ENCODE measurements at places on chromosomes 3 and 15.

- no peak for DNase-seq
These were observed 1016.0 kb downstream of the MCTP2 start for GRCh38 chr15:95247071-95247984.

DNA sequence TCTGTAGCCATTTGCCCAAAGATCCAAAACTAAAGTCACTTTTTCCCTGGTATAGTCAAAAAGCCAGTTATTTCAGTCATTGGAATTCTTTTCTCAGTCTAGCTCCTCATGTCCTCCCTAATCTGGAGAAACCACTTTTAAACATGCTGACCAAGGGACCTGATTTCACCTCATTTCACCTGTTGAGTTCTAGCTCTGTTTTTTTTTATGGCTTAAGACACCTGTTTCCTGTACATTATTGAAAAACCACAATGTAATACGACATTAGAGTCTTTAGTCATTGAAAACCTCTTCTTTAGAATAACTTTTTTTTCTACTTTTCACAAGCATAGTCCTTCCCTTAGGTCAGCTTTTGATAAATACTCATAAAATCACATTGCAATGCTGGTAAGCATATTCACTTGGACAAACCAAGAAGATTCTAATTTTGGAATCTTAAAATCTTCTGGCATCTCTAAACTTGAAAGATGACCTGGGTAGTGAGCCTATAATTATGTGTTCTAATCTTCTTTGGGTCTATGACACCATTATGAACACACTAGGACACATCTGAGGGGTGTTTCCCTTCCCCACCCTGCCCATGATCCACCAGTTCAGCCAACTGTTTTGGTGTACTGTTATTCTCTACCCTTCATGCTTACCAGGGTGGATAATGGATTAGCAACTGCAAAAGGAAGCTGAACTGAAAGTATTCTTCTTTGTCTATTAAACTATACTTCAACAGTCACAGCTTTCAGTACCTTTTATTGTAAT is 103.5 kb upstream of the FXR1 start:
- DNase-seq = no peak

GRCh38 chr3:14433106-14433505 is 30.7 kb downstream of the SLC6A6 start:
- DNase-seq = no peak

DNA sequence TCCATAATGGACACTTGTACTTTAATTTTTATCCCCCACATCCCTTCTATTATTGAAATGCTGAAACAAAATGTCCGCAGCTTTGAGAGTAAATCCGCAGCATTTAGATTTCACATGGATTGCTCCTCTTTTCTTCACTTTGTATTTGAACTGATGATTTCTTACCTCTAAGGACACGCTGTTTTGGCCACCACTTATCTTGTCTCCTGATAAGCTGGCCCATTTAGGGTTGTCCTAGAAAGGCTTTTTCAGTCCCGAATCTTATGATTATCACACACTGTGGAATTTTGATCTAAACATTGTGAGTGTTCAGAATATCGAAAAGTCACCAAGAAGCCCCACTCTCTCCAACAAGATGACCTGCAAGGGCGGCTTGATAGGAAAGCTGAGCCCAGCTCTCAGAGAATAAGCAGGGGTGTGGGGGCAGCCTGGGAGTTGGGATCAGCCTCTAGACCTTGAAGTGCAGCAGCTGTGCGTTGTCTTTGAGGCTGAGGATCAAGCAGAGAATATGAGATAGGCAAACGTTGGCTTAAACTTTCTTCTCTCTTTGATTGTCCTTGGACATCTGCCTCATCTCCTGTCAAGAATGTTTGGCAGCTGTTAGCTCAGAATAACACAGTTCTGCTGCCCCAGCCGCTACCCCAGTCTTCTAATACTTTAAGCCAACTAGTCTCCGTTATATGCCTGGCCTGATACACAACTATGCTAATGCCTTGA is 399.7 kb upstream of the NR2F2 start:
- DNase-seq = no peak

- DNase-seq = no peak
These were observed 31.2 kb downstream of the ARPP21 start for GRCh38 chr3:35670408-35670965.

- no peak for DNase-seq
These were observed 4.7 kb upstream of the CLASP2 start for GRCh38 chr3:33722626-33723370.

- no peak for DNase-seq
These were observed 17.3 kb downstream of the MRPS11 start for GRCh38 chr15:88484682-88485331.

DNA sequence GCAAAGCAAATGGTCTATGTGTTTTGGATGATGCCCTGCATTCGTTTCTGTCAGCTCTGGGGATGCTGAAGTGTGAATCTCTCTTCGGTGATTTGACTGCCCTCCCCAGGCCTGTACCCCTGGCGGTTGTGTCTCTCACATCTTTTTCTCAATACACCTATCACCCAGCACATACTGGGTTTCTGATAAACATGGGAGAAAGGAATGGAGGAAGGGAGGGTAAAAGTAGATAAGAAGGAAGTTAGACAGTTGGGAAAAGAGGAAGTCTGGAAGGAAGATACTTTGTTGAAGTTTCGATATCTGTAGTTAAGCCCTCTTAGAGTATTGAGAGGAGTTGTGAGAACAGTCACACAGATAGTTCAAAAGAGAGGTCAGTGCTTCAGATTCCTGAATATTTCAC is 35.8 kb upstream of the LRTM1 start:
- DNase-seq = no peak

GRCh38 chr3:42336103-42336502 is 70.1 kb upstream of the CCK start:
- DNase-seq = no peak

GRCh38 chr3:66465034-66465433 is 35.8 kb downstream of the LRIG1 start:
- DNase-seq = no peak

DNA sequence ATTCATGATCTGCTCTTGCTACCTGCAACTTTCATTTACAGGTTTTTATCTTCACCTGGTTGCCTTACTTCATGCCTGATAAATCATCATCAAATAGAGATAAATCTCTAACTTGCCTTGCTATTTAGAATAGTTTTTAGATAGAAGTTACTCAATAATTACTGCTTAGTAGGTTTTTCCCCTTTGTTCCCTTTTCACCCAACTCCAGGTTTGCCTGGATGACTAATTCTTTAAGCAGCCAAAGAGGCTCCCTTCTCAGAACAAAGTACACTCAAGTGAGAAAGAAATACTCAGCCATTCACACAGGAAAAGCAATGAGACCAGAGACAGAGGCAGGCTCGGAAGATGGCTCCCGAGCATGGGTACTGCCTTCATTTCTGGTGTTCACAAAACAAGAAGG is 268.1 kb upstream of the CRBN start:
- no peak for DNase-seq

DNA sequence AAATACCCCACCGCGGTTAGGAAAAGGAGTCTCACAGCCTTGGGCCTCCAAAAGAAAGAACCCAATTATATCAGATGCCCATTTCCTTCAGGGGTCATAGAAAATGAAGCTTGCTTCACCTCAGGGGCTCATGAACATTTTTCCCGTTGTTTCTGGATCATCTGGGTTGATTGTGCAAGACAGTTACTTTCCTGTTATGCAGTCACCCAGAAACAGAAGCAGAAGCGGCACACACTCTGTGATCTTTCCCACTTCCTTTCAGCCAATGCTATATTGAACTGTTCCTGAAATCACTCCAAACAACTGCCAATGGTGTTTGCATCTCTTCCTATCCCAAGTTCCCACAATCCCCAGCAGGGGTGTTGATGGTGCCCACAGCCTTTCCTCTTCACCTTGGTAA is 295.6 kb upstream of the RASGRP1 start:
- DNase-seq = no peak

- no peak for DNase-seq
These were observed 104.2 kb upstream of the CLSTN2 start for GRCh38 chr3:139830817-139831216.

DNA sequence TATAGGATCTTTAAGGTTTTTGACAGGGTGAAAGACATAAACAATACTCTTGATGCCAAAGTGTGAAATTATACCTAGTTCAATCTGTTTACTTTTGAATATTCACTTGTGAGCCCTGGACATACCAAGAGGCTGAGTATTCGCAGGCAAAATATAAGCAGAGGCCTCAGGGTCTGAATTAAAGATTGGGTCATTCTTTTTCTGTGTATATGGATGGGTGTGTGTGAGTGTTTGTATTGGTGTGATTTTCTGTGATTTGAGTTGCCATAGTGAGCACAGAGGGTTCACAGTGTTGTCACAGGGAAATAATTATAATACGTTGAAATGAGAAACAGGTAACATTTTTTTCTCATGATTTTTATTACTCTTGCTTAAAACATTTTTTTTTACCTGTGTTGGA is 770.7 kb upstream of the ALCAM start:
- DNase-seq = no peak

DNA sequence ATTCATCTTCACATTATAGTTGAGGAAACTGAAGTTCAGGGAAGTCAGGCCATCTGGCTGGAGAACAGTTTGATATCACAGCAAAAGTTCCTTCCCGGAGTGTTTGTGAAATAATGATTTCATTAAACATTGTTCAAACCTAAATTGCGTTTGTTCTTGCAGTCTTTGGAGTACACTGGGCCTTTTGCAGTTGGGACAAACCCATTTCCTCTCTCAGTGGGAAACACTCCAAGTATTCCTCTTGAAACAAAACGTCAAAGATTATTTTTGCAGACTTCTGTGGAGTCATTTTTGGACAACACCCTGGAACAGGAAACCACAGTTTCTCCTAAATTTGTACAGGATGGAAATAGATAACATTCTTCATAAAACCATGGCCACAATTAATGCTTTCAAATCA is 287.5 kb downstream of the PTPRG start:
- no peak for DNase-seq

- DNase-seq = no peak
These were observed 246.9 kb upstream of the THRB start for GRCh38 chr3:24741506-24741905.

- no peak for DNase-seq
These were observed 136.6 kb upstream of the PTX3 start for GRCh38 chr3:157300094-157300493.

DNA sequence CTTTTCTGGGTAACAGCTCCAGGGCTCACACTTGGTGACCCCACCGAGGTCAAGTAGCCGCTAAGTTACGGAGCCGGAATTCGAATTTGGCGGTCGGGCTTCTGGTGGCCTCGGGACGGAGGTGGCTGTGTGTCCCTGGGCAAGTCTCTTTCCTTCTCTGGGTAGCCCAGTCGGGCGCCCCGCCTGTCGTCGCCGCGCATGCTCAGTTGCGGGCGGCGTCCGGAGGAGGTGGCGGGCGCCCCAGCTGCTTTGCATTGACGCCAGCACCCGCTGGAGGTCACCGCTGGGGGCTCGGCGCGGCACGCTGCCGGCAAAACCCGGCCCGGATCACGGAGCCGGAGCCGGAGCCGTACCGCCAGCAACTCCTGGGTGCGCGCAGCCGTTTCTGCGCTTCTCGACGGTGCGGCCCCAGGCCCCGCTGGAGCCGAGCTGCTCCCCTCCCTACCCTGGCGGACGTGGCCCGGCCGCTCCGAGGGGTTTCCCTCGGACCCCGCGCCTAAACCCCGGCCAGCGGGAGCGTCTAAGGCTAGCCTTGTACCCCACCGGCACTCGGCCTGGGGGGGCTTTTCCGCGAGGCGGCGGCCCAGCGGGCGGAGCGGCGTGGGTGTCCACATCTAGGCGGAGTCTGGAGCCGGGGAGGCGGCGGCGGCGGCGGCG is 474 bp upstream of the PDE8A start:
- peak; percentile 91 for DNase-seq

DNA sequence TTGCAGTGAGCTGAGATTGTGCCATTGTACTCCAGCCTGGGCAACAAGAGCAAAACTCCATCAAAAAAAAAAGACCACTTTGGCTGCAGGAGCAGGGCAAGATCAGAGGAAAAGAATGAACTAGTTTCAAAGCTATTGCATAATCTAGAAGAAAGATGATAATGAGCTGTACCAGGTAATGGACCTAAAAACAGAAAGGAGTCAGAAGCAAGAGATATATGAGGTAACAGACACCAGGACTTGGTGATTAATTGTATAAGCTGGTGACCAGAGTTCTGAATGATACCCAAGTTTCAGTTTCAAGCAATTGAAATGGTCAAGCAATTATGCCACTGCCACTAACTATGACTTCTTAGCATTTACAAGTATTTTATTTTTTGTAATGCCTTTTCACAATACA is 2.9 kb downstream of the POLQ start:
- no peak for DNase-seq

- DNase-seq = no peak
These were observed 33.7 kb downstream of the VIPR1 start for GRCh38 chr3:42535981-42536784.

GRCh38 chr3:121243208-121243607 is 302.6 kb downstream of the POLQ start:
- DNase-seq = no peak

GRCh38 chr15:63226966-63227401 is 37.6 kb downstream of the RAB8B start:
- no peak for DNase-seq

- no peak for DNase-seq
These were observed 85.1 kb upstream of the FLNB start for GRCh38 chr3:57923101-57923500.

- DNase-seq = no peak
These were observed 69.5 kb upstream of the VEPH1 start for GRCh38 chr3:157572559-157573270.

- no peak for DNase-seq
These were observed 147.5 kb downstream of the AKAP13 start for GRCh38 chr15:85527895-85528294.

- DNase-seq = no peak
These were observed 372.5 kb downstream of the TBL1XR1 start for GRCh38 chr3:176824811-176825210.

GRCh38 chr15:62495670-62496614 is 330.9 kb upstream of the C2CD4B start:
- no peak for DNase-seq

- DNase-seq = no peak
These were observed 110.0 kb downstream of the EPHB1 start for GRCh38 chr3:134904776-134905646.

GRCh38 chr3:143856252-143856970 is 8.1 kb upstream of the SLC9A9 start:
- DNase-seq = no peak

DNA sequence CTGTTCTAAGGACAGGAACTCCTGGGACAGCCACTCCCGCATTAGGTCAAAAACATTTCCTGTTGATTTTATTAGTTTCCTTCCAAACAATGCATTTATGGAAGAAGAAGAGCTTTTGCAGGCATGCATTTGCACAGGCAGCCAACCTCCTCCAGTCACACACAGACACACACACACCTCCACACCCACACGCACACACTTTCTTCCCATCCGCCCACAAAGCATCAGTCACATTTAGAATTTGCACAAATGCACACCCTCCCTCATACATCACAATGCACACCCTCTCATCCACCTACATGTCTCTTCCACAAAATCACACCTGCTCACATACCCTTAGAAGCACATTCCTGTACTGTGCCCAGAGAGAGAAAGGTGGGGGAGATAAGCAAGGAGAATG is 4.1 kb upstream of the TYRO3 start:
- no peak for DNase-seq
